T-helper 1 cell (primary cell): ENCODE measurements at places on chromosomes 13 and 19.

GRCh38 chr13:40624383-40624782, 42.1 kb downstream of the FOXO1 start:
- DNase-seq, result no peak

- DNase-seq, result no peak
Measured at GRCh38 chr19:9912551-9913236, 23.6 kb downstream of the OLFM2 start.

DNA sequence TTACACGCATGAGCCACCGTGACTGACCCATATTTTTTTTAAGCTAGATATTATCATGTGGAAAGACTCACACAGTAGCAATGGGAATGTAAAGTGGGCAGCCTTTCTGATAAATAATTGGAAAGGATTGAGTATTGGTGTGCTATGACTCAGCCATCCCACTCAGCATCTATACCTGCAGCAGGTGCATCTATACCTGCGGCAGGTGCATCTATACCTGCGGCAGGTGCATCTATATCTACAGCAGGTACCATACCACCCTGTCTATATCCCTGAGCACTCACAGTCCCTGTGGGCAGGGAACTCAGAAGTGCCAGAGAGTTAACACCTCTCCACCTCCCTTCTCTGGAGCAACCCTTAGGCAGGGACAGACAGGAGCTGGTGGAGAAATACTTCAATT, 5.2 kb upstream of the LRRC8E start:
- DNase-seq, result no peak

DNA sequence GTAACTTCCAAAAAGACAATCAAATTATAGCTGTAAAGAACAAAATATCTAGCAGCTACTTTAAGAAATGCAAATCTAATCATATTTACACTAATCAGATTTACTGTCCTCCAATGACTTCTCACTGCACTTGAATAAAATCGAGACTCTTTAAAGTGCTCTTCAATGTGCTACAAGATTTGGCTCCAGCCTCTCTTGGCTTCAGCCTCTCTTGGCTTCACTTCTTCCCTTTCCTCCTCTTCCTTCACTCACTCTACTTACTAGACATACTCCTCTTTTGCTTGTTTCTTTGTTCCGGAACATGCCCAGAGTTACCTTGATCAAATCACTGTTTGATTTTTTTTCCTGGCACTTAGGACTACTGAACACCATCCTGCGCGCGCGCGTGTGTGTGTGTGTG, 495.4 kb downstream of the LMO7 start:
- DNase-seq, result no peak
